ENCODE measurements at places on chromosomes 1 and 21.

DNA sequence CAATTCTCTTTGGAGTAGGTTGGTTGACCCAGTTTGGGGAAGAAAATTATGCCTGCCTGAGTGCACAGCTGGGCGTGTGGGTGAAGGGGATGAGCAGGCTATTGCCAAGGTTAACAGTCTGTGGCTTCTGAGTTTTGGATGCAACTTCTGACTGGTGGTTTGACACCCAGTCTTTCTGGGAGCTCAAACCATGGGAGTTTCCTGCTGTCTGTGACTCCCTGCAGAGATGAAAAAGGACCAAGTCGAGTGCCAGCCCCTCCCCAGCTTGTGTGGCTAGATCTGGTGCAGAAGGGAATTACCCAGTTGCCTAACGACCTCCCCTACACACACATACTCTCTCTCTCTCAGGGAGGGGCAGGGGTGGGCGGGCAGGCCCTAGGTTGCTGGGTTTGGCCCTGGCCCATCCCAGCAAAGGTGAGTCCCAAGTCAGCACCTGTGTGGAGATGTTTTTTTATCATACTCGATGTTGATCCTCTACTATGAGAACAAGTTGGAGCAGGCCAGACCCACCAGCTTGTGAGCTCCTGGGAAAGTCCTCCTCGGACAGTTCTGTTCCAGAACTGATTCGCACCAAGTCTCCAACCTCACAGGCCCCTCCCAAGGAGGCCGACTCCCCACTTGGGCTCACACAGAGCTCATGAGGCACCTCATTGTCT, 28.2 kb downstream of the PKP1 start:
- DNase-seq: peak; percentile 22

GRCh38 chr1:232587141-232588008, 42.6 kb downstream of the SIPA1L2 start:
- no peak for DNase-seq

DNA sequence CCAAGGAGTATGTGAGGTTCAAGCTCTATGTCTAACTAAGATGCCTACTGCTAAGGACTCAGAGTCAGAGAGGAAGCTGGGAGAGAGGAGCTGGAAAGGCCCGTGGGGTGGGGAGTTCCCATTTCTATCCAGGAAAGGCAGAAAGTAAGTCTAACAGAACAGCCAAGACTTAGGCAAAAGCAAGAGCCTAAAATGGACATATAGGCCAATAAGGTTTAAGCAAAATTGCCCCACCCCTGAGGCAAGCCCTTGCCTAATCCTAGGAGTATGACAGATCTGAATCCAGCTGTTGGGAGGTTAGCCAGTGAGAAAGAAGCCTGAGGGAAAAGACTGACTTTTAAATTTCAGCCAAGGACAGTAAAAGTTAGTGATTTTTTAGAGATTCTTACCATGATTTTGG, 1.6 kb upstream of the KLHDC9 start:
- DNase-seq: no peak

DNA sequence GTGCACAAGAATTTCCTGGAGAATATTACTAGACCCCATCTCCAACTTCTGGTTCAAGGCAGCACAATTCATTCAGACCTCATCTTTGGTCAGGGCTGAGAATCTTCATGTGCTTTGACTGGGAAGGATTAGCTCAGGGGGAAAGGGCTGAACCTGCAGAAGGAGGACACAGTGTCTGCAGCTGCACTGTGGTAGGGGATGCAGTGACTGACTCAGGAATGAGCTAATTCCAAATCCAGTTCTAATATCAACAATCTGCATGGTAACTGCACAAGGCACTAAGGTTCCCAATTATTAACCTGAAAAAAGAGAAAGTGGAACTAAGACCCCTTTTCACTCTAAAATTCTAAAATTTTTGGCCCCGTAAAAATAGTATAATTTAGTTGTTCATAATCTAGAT, 31.6 kb downstream of the TTLL7 start:
- DNase-seq: no peak

GRCh38 chr1:54839824-54840223, 38.7 kb upstream of the TTC22 start:
- no peak for DNase-seq

GRCh38 chr1:204853436-204853835, 17.2 kb upstream of the NFASC start:
- DNase-seq: no peak

GRCh38 chr1:78298349-78298748, 192.4 kb upstream of the PTGFR start:
- no peak for DNase-seq

- DNase-seq: peak; percentile 6
Observed at GRCh38 chr1:64745181-64745985, 508 bp downstream of the RAVER2 start.

DNA sequence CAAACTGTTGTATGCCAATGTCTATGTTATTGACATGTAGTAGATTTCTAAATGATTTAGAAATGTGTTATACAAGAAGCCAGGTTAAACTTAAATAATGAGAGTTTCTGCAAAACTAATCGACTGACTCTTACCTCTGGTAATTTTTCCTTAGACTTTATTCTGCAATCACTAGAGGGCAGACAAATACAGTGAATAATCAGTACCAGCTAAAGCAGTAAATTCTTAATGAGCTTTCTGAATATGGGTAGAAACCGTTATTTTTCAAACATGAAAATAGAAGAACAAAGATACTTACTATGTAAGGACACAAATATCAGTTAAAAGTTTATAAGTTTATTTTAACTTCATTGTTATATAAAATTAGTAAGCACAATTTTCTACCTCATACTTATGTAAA, 97.9 kb upstream of the RGS1 start:
- no peak for DNase-seq

DNA sequence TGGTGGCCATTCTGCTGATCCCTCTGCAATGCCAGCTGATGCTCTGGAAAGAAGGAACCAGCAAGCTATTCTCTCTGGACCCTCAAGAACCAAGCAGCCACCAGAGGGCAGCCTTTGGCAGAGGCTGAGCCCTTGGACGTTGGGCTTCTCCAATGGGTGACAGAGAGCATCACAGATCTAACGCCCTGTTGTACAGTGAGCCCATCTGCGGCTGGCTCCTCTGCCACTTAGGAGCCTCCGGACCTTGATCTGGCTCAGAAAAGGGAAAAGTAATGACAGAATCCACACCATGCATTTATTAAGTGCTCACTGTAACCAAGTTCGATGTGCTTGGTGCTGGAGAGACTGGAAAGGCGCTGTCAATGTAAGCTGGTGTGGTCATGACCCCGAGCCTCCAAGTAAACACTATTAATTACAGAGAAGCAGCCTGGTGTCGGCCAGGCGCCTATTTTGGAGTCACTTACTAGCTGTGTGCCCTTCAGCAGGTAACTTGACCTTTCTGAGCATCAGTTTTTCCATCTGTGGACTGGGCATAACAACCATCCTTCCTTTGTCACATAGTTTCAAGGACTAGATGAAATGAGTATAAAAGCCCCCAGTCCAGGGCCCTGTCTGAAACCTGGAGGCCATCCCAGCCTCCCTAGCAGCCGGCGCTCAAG, 34.9 kb downstream of the ECE1 start:
- peak; percentile 63 for DNase-seq

DNA sequence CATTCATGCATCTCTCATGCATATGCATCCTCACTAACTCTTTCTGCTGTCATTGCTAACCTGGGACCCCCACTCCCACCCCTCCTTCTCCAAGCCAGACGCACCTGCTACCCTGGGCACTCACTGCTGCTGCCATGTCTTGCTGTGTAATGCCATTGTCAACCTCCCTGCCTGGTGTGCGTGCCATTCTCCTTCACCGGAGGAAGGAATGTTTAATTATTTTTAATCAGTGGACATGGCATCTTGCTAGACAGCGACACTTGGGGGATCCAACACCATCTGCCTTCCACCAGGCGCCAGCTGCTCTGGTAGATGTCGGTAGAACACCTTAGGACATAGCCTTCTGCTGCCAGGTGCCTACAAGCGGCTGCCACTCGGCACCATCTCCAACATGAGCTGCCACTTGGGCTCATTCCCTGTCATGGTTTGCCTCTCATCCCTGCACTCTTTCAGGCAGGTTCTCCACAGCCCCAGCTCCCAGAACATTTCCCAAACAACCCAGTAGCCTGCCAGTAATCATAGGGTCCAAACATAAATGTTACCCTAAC, 306.9 kb downstream of the TTLL7 start:
- no peak for DNase-seq

DNA sequence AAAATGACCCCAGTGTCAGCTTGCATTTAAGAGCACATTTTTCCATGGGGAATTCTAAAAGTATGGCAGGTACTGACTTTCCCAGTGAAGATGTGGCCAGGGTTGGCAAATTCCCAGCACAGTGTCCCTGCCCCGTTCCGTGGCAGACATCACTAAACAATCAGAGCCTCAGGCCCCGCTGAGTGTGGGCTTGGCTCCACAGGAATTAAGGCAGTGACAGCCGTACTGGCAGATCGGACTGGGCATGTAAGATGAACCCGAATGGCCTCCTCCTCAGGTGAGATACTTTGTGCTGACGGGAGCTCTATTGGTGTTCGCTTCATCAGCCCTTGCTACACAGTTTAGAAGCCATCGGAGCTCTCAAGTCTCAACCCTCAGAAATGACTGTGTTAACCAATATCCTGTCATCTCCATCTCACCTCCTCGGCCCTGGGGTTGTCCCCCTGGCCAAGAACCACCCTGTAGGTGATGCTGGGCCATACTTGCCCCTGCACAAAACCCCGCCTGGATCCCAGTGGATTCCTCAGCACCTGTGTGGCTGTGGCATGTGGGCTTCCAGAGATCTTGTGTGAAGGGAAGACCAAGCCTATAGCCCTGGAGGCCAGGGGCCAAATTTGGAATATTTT, 29.0 kb upstream of the ABCG1 start:
- DNase-seq: no peak

GRCh38 chr1:236766506-236766905, 28.6 kb upstream of the MTR start:
- DNase-seq: no peak

GRCh38 chr21:44583800-44584147, 3.4 kb upstream of the KRTAP10-5 start:
- DNase-seq: no peak

GRCh38 chr1:156539818-156540355, 32.5 kb downstream of the IQGAP3 start:
- DNase-seq: no peak

DNA sequence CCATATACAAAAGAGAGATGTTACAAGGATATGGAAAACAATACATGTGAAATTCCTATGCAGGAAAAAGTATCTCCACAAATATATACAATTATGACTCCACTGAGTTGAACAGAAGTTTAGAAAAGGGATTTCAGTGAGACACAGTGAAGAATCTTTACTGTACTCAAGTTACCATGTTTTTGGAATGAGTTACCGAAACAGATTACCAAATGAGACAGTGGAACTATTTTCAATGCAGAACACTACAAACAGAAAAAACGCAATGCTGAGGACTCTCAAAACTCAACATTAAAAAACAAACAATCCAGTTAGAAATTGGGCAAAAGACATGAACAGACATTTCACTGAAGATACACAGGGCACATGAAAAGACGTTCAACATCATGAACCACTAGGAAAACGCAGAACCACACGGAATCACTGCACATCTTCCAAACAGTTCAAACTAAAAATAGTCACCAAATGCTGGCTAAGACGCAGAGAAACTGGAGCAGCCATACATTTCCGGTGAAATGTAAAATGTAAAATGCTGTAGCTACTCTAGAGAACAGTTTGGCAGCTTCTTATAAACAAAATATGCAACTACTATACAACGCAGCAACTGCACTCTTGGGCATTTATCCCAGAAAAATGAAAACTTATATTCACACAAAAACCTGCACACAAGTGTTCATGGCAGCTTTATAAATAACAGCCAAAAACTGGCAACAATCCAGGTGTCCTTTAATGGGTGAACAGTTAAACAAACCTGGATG, 118.7 kb downstream of the UBR4 start:
- DNase-seq: no peak

DNA sequence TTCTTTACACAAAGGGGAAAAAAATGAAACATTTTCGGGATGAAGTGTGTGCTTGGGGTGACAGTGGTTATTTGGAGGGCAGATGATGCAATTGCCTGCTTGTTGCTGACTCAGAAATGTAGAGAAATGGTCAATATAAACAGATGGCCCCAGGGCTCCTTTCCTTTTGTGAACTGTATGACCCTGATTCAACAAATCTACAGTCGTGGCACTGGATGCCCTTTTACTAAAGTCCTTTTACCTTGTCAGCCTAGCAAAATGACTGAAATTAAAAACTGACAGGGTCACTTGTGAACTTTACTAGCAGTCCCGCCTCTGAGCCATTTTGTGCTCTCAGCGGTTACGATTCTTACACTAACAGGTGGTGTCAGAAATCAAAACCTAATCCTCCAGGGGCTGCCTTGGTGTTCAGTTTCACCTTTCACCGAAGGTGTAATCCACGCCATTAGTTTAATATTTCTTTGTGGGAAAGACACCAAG, 49.8 kb downstream of the GREM2 start:
- DNase-seq: no peak

DNA sequence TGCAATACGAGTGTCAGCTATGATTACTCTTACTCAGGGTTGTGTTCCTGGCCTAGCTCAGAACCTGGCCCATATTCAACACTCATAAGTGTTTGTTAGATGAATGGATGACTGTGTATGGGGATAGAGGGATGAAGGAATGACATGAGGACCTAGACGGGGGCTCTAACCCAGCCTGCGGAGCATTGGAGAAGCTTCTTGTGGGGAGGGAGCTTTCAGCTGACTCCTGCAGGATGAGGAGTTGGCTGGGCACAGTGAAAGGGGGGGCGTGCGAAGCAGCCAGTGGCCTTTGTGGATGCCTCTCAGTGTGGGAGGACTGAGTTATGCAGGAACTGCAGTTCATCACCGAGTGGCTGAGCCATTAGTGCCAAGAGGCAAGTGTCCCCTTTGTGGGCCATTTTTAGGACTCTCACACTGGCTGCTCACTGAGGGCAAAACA, 1.2 kb upstream of the EXTL1 start:
- DNase-seq: no peak

DNA sequence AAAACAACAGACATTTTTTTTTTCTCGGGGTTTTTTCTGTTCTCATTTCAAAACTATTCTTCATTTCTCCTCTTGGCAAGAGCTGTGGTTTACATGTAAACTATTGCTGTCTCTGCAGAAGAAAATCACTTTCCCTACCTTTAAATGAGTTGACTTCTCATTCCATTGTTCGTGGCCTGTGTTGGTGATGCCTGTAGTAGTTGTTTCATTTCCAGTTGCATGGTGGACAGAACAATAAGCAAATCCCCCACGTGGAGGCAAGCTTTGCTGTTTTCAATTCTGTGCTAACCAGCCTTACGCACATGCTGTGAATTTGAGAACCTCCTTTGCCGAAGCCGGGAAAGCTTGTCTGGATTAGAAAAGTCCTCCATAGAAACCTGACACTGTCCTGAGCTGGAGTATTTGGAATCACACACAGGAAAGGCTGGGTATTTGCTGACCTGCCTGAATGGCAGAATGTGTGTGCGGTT, 26.2 kb upstream of the MAP3K7CL start:
- DNase-seq: no peak

All from T-helper 1 cell (primary cell).